Substantia nigra (tissue), 51 donors: ENCODE measurements at places on chromosomes 1 and 21.

- DNase-seq, result no peak
Observed at GRCh38 chr1:6347641-6348487, 45.7 kb downstream of the ACOT7 start.

DNA sequence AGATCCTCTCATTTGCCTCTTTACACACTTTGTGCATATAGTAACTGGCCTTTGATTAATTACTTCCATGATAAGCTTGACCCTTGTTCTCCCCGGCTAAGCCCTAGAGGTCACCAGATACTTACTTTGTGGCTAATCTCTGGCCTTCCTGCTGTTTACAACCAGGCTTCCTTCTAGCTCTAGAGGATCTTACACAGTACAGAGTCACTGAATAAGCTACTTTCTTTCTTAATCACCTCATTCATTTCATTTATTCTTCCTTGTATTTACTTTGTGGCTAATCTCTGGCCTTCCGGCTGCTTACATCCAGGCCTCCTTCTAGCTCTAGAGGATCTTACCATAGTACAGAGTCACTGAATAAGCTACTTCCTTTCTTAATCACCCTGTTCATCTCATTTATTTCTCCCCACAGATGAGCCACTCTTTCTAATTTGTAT is 144.3 kb upstream of the C1orf21 start:
- no peak for DNase-seq

DNA sequence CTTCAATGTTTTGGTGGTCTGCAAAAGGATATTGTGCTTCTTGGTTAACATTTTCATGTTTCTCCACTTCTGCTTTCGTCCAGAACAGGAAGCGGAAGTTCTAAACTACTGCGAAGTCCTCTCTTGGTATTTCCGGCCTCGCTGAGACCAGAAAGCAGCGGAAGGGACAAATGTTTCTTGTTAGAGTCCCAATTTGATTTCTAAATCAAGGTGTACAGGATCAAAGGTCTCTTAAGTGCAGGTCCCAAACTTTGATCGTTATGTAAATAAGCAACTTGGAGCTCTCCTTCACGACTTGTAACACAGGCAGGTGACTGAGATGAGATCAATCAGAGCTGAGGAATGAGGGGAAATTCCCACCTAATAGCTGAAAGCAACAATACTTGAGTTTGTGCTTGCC is 40.1 kb upstream of the HMCN1 start:
- no peak for DNase-seq

DNA sequence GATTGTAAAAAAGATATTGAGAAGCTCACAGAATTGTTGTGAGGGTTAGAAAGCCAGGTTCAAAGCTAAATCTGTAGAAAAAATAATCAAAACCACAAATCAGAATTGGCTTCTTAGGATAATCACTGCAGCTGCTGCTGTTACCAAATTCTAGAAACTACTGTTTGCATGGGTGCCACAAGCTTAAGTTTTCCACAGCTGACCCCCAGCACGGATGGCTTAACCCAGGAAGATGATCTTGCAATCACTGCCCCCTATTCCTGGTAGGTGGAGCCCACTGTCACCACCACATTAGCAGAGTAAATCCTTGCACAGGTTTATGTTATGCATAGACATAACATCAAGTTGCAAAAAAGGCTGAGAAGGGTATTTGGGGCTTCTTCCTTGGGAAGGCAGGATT is 877.8 kb upstream of the ADGRL2 start:
- DNase-seq, result no peak

GRCh38 chr21:42652527-42653230 is 742 bp upstream of the PDE9A start:
- peak; percentile 69 for DNase-seq

- DNase-seq, result no peak
Observed at GRCh38 chr21:17128132-17128531, 384.7 kb upstream of the CXADR start.

GRCh38 chr21:36320421-36321324 is 676 bp downstream of the MORC3 start:
- peak; percentile 81 for DNase-seq

- DNase-seq, result no peak
Observed at GRCh38 chr1:27956761-27957160, 3.0 kb upstream of the XKR8 start.

- DNase-seq, result no peak
Observed at GRCh38 chr1:49351768-49352167, 575.1 kb upstream of the BEND5 start.

DNA sequence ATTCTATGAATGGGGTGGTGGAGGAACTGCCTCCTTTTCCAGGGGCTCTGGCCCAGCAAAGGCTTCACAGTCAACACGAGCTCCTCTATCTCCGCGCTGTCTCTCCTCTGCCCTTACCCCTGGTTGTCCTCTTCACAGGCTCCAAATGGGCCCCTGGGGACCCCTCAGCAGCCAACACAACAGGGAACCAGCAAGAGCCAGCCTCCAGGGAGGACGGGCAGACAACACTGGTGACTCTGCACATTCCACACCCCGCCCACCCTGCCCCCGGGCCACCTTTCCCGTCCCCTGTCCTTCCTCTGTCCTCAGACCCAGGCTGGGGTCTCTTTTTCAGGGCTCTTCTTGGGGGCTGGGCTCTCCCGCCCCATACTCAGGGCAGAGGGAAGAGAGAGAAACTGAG is 17.5 kb upstream of the ETV3 start:
- no peak for DNase-seq

DNA sequence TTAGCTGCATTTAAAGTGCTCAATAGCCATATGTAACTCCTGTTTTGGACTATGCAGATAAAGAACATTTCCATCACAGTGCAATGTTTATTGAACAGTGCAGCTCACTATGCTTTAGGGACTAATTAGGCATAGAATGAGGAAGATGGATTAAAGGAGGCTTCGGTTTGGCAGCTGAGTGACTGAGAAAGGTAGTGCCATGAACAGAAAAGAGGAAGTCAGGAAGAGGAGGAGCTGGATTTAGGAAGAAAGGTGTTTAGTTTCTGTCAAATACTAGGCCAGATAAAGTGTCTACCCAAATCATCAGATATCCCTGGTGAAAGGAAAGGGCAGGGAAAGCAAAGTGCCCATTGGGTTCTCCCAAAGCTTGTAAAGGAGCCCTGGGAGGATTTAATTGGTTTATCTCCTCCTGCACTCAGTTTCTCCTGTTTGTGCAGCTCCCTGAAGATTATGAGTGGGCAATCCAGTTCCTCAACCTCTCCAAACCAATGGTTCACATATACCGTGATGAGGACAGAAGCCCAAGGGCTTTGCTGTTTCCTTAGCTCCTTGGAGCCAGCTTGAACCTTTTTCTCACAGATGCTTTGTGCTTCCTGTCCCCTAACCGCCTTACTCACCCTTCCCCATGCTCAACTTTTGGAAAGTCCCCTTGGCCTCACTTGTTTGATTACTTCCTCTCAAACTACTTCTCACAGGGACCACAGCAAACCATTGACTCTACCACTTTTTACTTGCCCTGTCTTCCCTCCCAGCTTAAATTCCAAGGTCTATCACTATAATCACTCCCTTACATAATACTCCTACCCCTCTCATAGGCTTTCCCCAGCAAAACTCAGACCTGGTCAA is 3.5 kb upstream of the RAP1A start:
- no peak for DNase-seq

DNA sequence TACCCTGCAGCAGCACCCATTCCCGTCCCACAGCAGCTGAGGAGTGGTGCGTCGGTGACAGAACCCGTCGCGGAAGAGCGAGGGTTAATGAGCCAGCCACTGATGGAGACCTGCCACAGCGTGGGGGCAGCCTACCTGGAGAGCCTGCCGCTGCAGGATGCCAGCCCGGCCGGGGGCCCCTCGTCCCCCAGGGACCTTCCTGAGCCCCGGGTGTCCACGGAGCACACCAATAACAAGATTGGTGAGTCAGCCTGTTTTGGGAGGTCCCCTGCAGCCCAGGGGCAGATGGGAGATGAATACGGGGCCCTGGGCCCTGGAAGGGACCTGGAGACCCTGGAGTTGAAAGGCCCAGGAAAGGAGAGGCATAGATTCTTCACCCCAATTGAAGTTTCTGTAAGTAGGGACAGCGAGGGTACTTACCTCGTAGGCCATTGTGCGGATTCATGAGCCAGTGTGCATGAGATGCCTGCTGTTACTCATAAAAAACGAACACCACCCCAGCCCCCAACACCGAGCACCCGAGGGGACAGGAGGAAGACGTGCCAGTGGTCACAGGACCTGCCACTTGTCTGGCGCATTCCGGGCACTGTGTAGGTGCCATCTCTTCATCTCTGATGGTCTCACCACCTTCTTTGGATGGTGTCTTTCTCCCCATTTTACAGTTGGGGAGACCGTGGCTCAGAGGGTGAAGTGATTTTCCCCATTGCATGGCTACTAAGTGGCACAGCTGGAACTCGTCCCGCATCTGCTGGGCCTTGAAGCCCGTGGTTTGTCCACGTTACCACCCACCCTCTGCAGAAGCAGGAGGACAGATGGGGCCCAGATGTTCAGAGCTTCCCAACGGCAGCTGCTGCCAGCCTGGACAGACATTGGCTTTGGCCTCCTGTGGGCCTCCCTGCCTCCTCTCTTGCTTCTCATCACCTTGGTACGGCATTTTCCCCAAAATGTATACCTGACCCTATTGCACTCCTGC is 28.3 kb upstream of the TNFRSF1B start:
- no peak for DNase-seq

GRCh38 chr1:246638941-246639655 is 72.8 kb downstream of the CNST start:
- no peak for DNase-seq

DNA sequence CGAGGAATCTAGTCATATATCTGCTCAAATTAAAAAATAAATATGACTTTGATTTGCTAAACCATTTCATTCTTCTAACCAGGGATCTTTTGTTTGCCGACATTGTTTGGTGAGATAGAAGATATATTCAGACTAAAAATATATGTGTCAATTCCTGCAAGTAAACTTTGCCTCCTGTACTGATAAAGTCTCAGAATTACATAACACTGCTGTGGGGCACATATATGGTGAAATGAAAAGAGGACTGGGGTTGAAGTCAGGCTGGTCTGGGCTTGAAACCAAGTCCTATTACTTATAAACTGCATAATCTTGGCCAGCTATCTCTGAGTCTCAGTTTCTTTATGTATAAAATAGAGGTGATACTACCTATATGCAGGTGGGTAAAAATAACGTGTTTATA is 9.8 kb downstream of the SCMH1 start:
- DNase-seq, result no peak

- no peak for DNase-seq
Observed at GRCh38 chr1:152577168-152577567, 3.1 kb downstream of the LCE3D start.

- DNase-seq, result no peak
Observed at GRCh38 chr1:41236781-41237180, 5.3 kb downstream of the SCMH1 start.

- no peak for DNase-seq
Observed at GRCh38 chr1:21607549-21608529, 61.3 kb downstream of the RAP1GAP start.

DNA sequence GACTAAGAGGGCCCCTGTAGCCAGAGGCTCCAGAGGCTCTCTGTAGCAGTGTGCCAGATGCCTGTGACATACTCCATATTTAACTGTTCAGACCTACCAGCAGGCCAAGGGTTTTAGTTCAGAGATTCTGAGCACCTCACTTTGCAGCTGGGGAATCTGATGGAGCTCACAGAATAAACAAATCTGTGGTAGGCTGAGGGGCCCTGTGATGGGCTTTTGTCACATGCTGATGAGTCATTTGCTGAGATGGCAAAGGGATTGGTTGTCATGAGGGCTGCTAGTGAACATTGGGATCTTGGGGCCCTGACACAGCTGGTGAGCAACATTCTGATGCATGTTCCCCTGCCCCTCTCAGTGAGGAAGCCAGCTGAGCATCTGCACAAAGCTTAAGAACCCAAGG is 482.2 kb downstream of the CAMTA1 start:
- DNase-seq, result no peak

DNA sequence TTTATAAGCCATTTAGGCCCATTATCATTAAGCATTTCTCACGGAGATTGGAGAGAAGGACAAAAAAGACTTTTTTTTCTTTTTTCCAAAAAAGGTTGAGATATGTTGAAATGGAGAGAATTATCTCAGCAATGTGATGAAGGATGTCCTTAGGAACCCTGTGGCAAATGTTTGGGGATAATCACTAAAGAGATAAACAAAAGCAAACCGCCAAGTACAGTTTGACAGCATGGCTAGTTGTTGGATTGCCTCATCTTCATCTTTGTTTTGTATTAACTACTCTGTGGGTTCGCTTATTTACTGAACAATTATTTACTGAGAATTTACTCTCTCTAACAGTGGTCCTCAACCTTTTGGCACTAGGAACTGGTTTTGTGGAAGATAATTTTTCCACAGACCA is 97.4 kb upstream of the HP1BP3 start:
- no peak for DNase-seq

GRCh38 chr21:41180752-41181151 is 12.8 kb downstream of the BACE2 start:
- no peak for DNase-seq

GRCh38 chr1:207965392-207966387 is 54.8 kb upstream of the CD34 start:
- DNase-seq, result no peak

GRCh38 chr1:170510163-170510562 is 21.8 kb upstream of the GORAB start:
- DNase-seq, result no peak

- no peak for DNase-seq
Observed at GRCh38 chr1:21237446-21238088, 52.7 kb downstream of the ECE1 start.

GRCh38 chr21:37869661-37870060 is 46.6 kb downstream of the KCNJ6 start:
- DNase-seq, result no peak

- DNase-seq, result no peak
Observed at GRCh38 chr1:85358702-85359438, 82.4 kb upstream of the BCL10 start.

GRCh38 chr1:9194024-9194423 is 40.5 kb upstream of the H6PD start:
- no peak for DNase-seq

DNA sequence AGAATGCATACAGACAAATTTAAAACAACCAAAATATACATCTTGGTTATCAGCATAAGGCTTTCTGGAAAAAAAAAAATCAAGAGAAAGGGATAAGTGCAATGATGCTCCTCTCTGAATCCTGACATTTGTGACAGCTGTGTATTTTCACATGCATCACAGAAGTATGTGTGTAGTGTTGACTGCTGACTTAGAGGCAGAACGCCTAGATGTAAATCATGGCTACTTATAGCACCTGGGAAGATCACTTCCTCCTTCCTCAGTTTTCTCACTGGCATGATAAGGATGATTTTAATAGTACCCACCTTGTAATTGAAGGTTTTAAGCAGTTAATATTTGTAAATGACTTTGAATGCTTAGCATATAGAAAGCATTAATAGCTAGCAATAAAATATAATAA is 112.5 kb downstream of the MRPL39 start:
- DNase-seq, result no peak

GRCh38 chr1:246549665-246550064 is 16.4 kb downstream of the TFB2M start:
- no peak for DNase-seq

DNA sequence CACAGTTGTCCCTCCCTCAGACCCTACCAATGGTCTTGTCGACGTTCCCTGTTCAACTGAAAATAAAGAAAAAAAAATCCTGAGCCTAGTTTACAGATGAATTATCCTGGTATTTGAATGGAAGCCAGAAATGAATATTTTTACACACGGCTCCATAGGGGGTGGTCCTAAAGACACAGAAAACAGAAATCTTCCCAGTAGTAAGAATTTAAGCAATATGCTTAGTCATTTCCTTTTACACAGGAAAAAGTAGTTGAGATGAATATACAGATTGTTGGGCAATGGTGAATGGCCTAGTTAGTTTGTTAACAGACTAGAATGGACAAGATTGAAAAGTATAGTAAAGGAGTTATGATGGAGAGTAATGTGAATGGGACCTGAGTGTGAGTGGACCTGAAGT is 67.4 kb downstream of the RGS18 start:
- DNase-seq, result no peak

- no peak for DNase-seq
Observed at GRCh38 chr21:30227633-30228404, 11.9 kb upstream of the CLDN8 start.
